Natural killer cell (primary cell): ENCODE measurements at places on chromosomes 2 and 18.
A peak's percentile ranks its signal among the peaks of the same experiment; 100 is the strongest.

- no peak for DNase-seq
- H3K4me3 ChIP-seq, result no peak overlapping the region
- H3K4me1 ChIP-seq, result no peaks in the 10 kb centered on the region
- H3K27me3 ChIP-seq, result no peaks in the 10 kb centered on the region
Observed at GRCh38 chr2:48852938-48853337, 97.4 kb upstream of the LHCGR start.

- H3K27me3 ChIP-seq, result no peaks in the 10 kb centered on the region
- H3K36me3 ChIP-seq, result peaks cover 18% of the 10 kb centered on the region
- peaks cover 22% of the 10 kb centered on the region for H3K4me1 ChIP-seq
- H3K27ac ChIP-seq, result no peak overlapping the region
- H3K4me3 ChIP-seq, result no peak overlapping the region
Observed at GRCh38 chr2:121505986-121506586, 24.6 kb upstream of the RNU4ATAC start.

- DNase-seq, result no peak
- H3K27ac ChIP-seq, result no peak overlapping the region
- no peaks in the 10 kb centered on the region for H3K27me3 ChIP-seq
- H3K4me1 ChIP-seq, result no peaks in the 10 kb centered on the region
Observed at GRCh38 chr2:83960371-83960770, 498.7 kb downstream of the SUCLG1 start.

DNA sequence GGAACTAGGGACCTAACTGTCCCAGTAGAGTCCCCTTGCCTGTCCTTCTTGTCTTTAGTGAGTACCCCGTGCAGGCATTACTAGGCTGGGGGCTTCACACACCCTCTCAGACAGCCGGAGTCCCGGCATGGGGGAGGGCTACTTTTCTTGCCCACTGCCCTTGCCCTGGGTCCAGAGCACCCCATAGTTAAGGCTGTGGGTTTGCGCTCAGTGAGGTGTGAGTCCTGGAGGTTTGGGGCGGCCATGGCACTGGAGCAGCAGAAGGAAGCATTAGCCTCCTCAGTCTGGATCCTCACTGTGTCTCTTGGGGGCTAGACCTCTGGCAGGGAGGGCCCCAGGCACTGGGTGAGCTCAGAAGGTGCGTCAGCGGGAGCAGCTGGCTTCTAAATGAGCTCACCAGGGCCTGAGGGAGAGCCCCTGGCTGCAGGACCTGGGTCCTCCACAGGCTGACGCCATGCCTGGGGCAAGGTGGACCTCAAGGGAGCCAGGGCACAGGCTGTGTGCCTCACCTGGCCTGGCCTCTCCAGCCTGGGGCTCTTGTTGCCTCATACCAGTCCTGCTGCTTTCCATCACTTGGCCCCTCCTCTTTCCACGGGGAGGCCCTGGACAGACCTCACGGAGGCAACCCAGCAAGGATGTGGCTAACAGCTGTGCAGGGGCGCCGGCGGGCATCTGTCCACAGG, 27.4 kb downstream of the HS6ST1 start:
- no peaks in the 10 kb centered on the region for H3K36me3 ChIP-seq
- H3K4me3 ChIP-seq, result no peak overlapping the region
- peaks cover 14% of the 10 kb centered on the region for H3K4me1 ChIP-seq

- H3K4me1 ChIP-seq, result no peaks in the 10 kb centered on the region
- H3K4me3 ChIP-seq, result no peak overlapping the region
- H3K36me3 ChIP-seq, result no peaks in the 10 kb centered on the region
- no peak for DNase-seq
Observed at GRCh38 chr2:155842103-155842502, 490.4 kb downstream of the NR4A2 start.

DNA sequence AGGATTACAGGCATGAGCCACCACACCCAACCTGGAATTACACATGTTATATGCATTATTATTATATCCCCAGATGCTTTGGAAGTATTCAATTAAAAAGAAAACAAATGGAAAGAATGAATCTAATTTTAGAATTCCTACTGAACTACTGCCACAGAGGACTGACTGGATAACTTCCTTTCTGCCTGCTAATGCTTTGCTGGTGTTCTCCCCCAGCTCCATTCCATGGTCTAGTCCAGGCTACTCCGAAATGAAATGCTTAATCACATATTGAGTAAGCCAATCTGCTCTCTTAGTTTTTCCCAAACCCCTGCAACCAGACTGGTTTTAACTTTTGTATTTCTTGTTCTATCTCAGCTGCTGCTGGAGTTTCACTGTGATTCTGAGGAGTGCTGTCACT, 519.1 kb downstream of the SOX11 start:
- H3K36me3 ChIP-seq, result no peaks in the 10 kb centered on the region
- no peak overlapping the region for H3K4me3 ChIP-seq
- no peaks in the 10 kb centered on the region for H3K27me3 ChIP-seq
- no peak overlapping the region for H3K27ac ChIP-seq
- no peaks in the 10 kb centered on the region for H3K4me1 ChIP-seq
- no peak for DNase-seq

DNA sequence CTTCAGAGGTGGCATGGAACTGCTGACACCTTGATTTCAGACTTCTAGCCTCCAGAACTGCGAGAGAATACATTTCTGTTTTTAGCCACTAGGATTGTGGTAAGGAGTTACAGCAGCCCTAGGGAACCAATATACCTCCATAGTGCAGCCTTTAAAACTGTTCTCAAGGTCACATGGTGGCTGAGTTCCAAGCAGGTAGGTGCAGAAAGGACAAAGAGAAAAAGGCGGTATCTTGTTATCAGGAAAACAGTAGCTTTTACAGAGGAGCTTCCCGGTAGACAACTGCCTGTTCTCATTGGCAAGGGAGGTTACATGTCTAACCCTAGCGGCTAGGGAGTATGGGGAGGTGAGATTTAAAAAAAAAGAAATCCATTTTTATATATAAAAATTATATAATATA, 96.2 kb upstream of the BCL2L11 start:
- no peak overlapping the region for H3K27ac ChIP-seq
- H3K27me3 ChIP-seq, result no peaks in the 10 kb centered on the region
- no peaks in the 10 kb centered on the region for H3K36me3 ChIP-seq
- peaks cover 4% of the 10 kb centered on the region for H3K4me1 ChIP-seq
- H3K4me3 ChIP-seq, result no peak overlapping the region

DNA sequence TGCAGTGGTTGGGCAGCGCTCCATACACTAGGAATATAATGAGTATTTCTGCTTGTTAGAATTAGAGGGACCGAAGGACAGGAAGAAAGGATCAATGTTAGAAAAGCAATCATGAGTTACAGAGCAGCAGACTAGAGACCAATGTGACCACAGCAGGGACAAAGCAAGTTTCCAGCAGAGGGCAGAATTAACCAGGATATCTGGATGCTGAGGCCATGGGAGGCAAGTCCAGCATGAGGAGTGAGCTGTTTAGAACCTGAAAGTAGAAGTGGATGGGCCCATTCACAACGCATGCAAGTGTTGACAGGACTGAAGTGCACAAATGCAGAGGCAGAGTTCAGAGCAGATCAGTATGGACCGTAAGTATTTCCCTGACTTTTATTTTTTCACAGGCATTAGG, 910.4 kb upstream of the GYPC start:
- no peak overlapping the region for H3K27ac ChIP-seq
- H3K36me3 ChIP-seq, result no peaks in the 10 kb centered on the region
- H3K27me3 ChIP-seq, result no peaks in the 10 kb centered on the region
- no peaks in the 10 kb centered on the region for H3K4me1 ChIP-seq
- no peak overlapping the region for H3K4me3 ChIP-seq

- DNase-seq, result no peak
- H3K27ac ChIP-seq, result no peak overlapping the region
- no peaks in the 10 kb centered on the region for H3K4me1 ChIP-seq
Observed at GRCh38 chr18:8890957-8891464, 185.7 kb downstream of the MTCL1 start.

GRCh38 chr18:65988972-65989371, 238.2 kb downstream of the CDH7 start:
- no peak overlapping the region for H3K27ac ChIP-seq
- no peaks in the 10 kb centered on the region for H3K4me1 ChIP-seq
- no peaks in the 10 kb centered on the region for H3K36me3 ChIP-seq
- no peak for DNase-seq
- H3K27me3 ChIP-seq, result no peaks in the 10 kb centered on the region
- H3K4me3 ChIP-seq, result no peak overlapping the region

- no peaks in the 10 kb centered on the region for H3K36me3 ChIP-seq
- no peaks in the 10 kb centered on the region for H3K4me1 ChIP-seq
- H3K4me3 ChIP-seq, result no peak overlapping the region
- no peak for DNase-seq
Observed at GRCh38 chr2:138395565-138396306, 105.8 kb upstream of the SPOPL start.

DNA sequence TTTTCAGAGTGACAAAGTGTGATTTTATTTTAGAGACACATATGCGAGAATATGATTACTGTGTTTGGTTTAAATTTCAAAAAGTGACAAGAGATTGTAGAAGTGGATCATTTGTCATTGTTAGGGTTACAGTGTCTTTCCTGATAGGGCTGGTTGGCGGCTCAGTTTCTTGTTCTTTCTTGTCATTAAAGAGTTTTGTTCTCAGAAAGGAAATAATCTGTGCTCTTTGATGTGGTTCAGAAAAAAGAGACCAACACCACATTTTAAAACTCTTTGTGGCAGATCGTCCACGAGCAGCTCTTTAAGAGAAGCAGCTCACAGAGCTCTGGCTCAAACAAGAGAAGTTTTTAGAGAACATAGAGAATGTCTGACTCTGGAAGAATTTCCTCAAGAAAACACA, 45.6 kb upstream of the ZNF532 start:
- H3K4me3 ChIP-seq, result no peak overlapping the region
- no peaks in the 10 kb centered on the region for H3K36me3 ChIP-seq
- H3K27ac ChIP-seq, result no peak overlapping the region

DNA sequence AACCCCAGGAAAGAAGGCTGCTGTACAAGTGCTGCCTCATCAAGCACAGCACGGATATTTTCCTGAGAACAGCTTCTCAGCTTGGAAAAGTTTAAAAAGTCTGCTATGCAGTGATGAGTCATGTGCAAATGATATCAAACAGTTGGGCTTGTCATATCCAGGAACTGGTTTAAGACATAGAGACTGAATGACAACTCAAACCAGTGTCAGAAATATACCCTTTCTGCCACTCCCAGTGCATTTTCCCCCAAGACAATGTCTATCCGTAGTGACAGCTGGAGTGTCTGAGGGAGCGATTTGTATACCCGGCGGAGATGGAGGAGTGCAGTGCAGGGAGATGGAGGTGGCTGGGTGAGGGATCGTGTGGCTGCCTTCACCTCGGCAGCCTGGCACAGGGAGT, 28.2 kb downstream of the SOX11 start:
- no peak overlapping the region for H3K4me3 ChIP-seq
- no peak overlapping the region for H3K27ac ChIP-seq
- H3K27me3 ChIP-seq, result no peaks in the 10 kb centered on the region
- H3K4me1 ChIP-seq, result no peaks in the 10 kb centered on the region
- H3K36me3 ChIP-seq, result no peaks in the 10 kb centered on the region

GRCh38 chr2:137221797-137222492, 456.6 kb downstream of the THSD7B start:
- no peaks in the 10 kb centered on the region for H3K4me1 ChIP-seq
- no peak overlapping the region for H3K4me3 ChIP-seq
- no peaks in the 10 kb centered on the region for H3K36me3 ChIP-seq
- H3K27me3 ChIP-seq, result no peaks in the 10 kb centered on the region
- no peak overlapping the region for H3K27ac ChIP-seq

GRCh38 chr2:235536711-235537110, 42.9 kb downstream of the AGAP1 start:
- no peak overlapping the region for H3K4me3 ChIP-seq
- H3K27me3 ChIP-seq, result no peaks in the 10 kb centered on the region

DNA sequence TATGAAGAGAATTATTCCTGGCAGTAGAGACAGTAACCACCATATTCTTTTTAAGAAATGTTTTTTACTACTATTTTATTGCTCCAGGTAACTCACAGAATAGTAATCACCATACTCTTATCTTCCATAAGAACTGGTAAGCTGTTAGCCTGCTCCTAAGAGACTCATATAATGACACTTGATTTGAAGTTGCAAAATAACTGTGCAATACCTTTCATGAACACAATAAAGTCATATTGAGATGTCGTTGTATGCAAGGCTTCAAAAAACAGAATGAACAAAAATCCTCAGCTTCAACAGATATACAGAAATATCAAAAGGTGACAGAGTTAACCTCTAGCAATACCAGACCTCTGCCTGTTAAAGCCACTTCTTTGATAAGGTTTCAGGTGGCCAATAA, 360.1 kb downstream of the NBAS start:
- H3K27me3 ChIP-seq, result no peaks in the 10 kb centered on the region
- no peak overlapping the region for H3K27ac ChIP-seq
- no peaks in the 10 kb centered on the region for H3K4me1 ChIP-seq
- no peaks in the 10 kb centered on the region for H3K36me3 ChIP-seq
- no peak overlapping the region for H3K4me3 ChIP-seq

- H3K27me3 ChIP-seq, result no peaks in the 10 kb centered on the region
- H3K4me1 ChIP-seq, result peaks cover 20% of the 10 kb centered on the region
- no peak overlapping the region for H3K4me3 ChIP-seq
- DNase-seq, result no peak
Observed at GRCh38 chr2:161165266-161165665, 5.0 kb downstream of the TANK start.

GRCh38 chr2:199851501-199851810, 464 bp upstream of the FTCDNL1 start:
- DNase-seq, result no peak
- peak overlapping the region; percentile 48 for H3K4me3 ChIP-seq
- H3K27ac ChIP-seq, result peak overlapping the region; percentile 20
- no peaks in the 10 kb centered on the region for H3K36me3 ChIP-seq

DNA sequence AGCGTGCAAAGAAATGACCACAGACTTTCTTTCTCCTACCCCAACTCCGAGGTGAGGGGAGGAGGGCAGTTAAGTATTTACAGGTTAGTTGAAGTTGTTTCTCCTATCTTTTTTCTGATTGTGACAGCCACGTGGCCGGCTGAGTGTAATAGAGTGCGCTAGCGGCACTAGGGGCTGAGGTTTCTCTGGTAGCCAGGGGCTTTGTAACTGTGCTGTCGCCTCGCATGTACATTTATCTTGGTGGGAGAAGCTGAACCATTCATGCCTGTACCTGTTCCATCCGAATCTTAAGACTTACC, 214.1 kb upstream of the STON1 start:
- H3K27ac ChIP-seq, result peak overlapping the region; percentile 99
- peaks cover 38% of the 10 kb centered on the region for H3K4me1 ChIP-seq
- no peaks in the 10 kb centered on the region for H3K27me3 ChIP-seq
- no peaks in the 10 kb centered on the region for H3K36me3 ChIP-seq
- peak overlapping the region; percentile 99 for H3K4me3 ChIP-seq

GRCh38 chr2:126419403-126419802, 236.6 kb upstream of the GYPC start:
- H3K4me3 ChIP-seq, result no peak overlapping the region
- H3K4me1 ChIP-seq, result no peaks in the 10 kb centered on the region
- H3K36me3 ChIP-seq, result no peaks in the 10 kb centered on the region
